ENCODE measurements at places on chromosomes 6 and 20.

DNA sequence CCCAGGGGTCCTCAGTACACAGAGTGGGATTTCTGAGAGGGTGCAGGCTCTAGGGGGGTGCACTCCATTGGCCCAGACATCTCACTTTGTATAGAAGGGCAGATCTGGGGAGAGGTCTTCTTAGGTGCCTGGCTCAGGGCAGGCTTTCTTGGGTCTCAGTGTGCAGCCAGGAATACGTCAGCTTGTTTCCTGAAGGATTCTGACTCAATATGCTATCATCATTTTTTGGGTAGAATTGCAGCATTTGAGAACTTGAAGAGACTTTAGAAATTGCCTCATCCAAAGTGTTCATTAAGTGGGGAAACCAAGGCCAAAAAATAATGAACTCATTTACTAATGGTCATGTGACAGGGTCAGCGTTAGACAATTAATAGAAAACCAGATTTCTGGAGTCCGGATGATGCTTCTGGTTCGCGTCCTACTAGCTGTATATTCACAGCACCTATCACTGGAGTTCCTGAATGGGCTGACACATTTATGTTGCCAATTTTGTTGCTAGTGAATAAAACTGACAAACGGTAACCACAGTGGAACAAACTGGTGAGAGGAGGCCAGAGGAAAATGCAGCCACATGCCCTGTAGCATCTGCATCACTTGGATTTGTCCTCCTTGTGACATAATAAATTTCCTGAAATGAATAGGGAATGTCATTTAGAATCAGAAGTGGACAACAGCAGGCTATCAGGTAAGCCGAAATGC lies 238.9 kb downstream of the TBC1D7 start:
- DNase-seq = no peak

DNA sequence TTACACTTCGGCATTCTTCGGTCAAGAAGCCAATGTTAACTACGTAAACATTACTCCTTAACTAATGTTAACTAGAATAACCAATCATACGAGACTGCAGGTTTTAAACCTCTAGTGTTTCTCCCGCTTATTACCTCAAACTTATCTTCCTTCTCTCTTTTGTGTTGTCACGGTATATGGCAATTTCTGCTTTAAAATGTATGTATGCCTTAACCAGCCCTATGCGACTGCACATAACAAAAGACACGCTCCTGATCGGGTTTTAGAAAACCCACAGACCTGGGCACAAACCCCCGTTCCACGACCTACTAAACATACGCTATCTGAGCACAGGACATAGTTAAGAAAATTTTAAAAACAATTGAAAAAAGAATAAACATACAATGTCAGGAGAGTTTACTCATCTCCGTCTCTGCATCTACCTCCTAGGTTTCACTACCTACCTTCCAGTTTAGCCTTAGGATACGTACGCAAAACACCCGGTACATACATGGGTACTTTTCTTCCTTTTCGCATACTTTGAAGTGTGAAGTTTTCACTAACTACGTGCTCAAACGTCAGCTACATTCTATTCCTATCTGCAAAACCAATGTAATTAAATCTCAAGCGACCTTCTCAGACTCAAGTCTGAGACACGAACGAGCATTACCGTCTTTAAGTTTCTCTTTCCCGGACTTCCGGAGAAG lies 1.1 kb downstream of the CD164 start:
- no peak for DNase-seq

DNA sequence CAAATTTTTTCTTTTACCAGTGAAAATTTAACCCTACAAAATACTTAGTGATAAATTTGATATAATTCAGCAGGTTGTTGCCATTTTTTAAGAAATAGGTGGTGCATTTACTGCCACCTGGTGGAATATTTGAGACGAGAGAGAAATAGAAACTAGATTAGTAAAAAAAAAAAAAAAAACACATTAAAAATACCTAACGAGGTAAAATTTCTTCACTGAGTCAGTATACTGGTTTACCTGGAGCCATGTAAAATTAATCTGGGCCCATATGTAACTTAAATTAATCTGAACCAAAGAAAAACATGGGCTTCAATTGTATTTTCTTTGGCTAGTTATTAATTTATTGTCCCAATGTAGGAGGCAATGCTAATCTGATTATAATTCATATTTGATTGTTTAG lies 520.8 kb downstream of the EPM2A start:
- peak; percentile 4 for DNase-seq

DNA sequence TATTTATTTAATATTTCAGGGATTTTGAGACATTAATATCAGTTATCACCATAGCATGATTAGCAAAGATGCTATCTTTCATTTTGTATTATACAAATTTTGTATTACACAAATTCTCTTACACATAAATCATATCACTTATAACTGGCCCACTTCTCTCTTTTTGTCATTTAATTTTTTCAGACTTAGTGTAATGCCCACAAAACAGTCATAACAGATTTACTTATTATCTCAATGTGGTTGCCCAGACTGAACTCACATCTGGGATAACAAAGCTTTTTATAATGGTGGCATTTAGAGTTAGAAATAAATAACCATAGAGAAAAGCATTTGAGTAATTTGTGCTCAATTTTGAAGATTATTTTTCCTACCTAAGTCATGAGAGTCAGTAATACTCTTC lies 148.3 kb downstream of the TFAP2B start:
- DNase-seq = no peak

- DNase-seq = no peak
Measured at GRCh38 chr20:33211817-33212424, 5.2 kb upstream of the BPIFA3 start.

- peak; percentile 51 for DNase-seq
Measured at GRCh38 chr6:45421709-45422502, 44.2 kb upstream of the SUPT3H start.

DNA sequence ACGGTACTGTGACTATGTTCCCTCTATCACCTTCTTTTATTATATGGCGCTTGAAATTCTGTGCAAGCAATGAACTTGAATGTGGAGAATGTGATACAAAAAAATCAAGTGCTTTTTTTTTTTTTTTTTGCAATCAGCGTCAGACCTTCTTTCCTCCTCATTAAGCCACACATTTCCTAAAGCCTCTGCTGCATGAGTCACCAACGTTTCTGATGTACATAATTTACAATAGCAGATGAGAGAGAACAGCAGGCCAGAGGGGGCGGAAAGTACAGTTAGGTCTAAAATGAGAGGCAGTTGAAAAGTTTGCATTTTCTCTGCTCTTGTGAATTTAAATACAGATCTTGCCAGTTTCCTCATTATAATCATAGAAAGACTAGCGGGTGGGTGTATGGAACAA lies 114.6 kb upstream of the RIPOR2 start:
- peak; percentile 61 for DNase-seq

GRCh38 chr20:38106461-38106860 lies 58.6 kb downstream of the TGM2 start:
- DNase-seq = no peak

GRCh38 chr6:160679402-160679769 lies 15.3 kb upstream of the LPA start:
- DNase-seq = no peak

Data from central memory CD4-positive, alpha-beta T cell (primary cell).